Endodermal cell (in vitro differentiated cells): ENCODE measurements at places on chromosomes 6 and 20. TPM values are rescaled to one million over a fixed set of nuclear protein-coding genes. Genes with fewer than 3 reads are reported as not detected.

DNA sequence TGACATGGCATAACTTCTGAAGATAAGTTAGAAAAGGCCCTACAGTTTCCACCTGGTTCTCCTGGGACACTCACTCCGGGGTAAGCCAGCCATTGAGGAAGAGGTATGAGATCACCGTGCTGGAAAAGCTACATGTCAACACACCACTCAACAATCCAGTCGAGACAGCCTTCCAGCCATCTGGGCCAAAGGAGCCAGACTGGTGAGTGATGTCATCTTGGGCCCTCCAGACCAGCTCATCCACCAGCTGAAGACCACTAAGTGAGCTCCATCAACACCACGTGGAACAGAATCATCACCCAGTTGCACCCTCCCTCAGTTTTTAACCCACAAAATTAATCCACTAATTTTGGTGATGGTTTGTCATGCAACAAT lies 32.3 kb upstream of the RSPO4 start:
- DNase-seq: no peak

DNA sequence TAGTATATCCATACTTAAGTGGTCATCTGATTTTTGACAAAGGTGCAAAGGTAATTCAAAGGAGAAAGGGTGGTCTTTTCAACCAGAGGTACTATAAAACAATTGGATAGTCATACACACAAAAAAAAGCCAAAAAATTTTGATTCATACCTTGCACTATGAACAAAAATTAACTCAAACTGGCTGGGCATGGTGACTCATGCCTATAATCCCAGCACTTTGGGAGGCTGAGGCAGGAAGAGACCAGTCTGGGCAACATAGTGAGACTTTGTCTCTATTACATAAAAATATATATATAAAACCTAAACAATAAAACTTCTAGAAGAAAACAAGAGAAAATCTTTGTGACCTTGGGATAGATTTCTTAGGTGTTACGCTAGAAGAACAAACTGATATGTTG lies 43.8 kb upstream of the ADIG start:
- DNase-seq: no peak

- DNase-seq: peak; percentile 75
Observed at GRCh38 chr6:146857980-146858347, 259.2 kb downstream of the ADGB start.

GRCh38 chr6:137489046-137490005 lies 4.9 kb downstream of the OLIG3 start:
- peak; percentile 84 for DNase-seq

- DNase-seq: no peak
Observed at GRCh38 chr6:20708367-20709124, 174.3 kb downstream of the CDKAL1 start.

GRCh38 chr6:105803442-105803841 lies 282.7 kb upstream of the PRDM1 start:
- no peak for DNase-seq

GRCh38 chr6:135833771-135834170 lies 17.7 kb upstream of the PDE7B start:
- DNase-seq: no peak

- no peak for DNase-seq
Observed at GRCh38 chr6:162181741-162182401, 545.7 kb downstream of the PRKN start.

DNA sequence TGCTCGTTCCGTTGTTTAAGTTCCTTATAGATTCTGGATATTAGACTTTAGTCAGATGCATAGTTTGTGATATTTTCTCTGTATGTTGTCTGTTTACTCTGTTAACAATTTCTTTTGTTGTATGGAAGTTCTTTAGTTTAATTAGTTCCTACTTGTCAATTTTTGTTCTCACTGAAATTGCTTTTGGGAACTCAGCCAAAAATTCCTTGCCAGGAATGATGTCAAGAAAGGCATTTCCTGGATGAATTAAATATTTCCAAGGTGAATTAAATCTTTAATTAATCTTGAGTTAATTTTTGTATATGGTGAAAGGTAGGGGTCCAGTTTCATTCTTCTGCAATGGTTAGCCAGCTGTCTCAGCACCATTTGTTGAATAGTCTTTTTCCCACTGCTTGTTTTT lies 406.2 kb upstream of the NOX3 start:
- DNase-seq: no peak

DNA sequence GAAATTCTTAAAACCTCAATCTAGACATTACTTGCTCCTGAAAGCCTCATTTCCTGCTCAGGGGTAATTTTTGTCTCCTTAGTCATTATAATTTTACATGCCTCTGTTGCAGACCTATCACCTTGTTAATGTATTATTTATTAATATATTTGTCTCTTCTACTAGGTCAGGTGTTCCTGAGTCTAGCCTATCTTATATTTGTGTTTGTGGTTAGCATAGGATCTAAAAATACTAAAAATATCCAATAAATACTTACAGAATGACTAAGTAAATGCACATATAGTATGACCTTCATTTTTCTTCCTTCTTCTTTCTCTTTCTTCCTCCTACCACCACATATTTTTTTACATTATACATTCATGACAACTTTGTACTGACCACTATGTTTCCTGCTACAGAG lies 268.9 kb upstream of the HS3ST5 start:
- DNase-seq: no peak

DNA sequence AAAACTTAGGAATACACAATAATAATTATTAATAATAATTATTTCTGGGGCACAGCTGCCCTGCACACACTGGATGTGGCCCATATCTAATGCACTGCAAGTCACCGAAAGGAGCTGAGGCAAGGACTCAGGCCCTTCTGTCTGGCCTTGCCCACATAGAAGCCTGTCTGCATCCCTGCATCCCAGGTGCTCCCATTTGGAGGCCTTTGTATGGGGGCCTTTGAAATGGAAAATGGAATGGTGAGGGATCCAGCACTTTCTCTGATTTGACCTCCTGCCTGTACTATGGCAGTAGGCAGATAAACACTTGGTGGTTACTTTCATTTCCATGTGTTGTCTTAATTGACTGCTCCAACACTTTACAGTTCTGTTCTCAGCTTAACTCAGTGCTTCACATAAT lies 75.7 kb upstream of the PTCHD4 start:
- no peak for DNase-seq

DNA sequence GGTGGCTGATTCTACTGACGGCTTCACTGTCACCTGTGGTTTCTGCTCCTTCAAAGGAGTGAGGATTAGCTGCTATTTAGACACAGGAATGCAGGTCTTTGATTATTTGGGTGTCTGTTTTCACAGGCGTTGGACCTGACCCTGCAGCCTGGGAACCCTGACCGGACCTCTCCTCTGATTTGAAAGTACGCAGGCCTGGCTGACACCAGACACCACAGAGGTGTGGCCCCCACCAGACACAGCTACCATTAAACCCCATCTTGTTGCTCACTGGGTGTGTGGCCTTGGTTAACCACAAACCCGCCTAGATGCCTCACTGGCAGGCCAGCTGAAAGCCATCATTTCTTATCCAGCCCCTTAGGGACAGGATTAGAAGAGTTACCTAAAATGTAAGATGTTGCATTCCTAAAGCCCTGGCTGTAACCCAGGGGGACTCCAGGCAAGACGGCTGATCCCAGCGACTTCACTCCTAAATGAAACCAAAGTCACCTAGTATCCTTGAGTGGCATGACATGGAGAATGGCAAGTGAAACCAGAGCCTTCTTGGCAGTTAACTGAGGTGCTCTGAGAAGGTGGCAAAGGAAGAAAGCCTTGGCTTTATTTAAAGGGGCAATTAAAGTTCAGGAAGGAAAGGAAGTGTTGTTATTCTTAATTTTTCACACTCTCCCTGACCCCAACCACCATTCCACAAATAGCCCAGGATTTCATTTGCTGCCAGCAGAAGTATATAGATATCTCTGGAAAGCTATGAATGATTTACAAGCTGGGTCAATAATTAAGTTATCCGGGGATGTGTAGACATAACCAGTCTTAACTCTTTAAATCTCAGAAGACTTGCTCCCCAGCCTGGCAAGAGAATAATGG lies 169.9 kb downstream of the QRSL1 start:
- peak; percentile 59 for DNase-seq

GRCh38 chr6:166584155-166584554 lies 2.3 kb downstream of the RAMACL start:
- peak; percentile 24 for DNase-seq

DNA sequence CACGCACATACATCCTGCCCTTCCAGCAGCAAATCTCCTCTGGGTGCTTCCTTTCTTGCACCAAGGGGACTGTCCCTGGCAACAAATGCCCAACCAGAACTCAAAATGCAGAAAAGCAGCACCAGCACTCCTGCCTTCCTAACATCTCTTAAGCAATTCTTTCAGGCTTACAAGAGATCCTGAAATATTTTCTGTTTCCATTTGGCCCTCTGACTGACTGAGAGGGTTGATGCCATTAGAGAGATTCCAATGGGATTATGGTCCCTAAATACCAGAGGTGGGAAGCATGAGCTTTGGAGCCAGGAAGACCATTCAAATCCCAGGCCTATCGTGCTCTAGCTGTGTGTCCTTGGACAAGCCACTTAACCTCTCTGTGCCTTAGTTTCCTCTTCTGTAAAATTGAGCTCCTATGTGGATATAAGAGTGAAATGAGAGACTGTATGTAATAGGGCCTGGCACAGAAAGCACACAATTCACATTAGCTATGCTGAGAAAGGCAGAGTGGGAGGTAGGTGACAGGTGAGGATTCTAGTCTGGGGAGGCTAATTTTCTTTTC lies 56.8 kb downstream of the PRDM1 start:
- no peak for DNase-seq

MYCT1 gene
- total RNA-seq: 7.9 to 9.9 TPM (median 8.8 TPM) in 3 replicates

F13A1 gene
- total RNA-seq: 0.61 to 1.1 TPM (median 0.84 TPM) in 3 replicates

COL21A1 gene
- 0.46 to 1.7 TPM (median 0.71 TPM) in 3 replicates for total RNA-seq

RAET1L gene
- total RNA-seq: not detected in 2 replicates

LY6G6C gene
- 0.38 to 0.42 TPM in 2 of 3 replicates, not detected in the other for total RNA-seq

TMEM14C gene
- 118 to 142 TPM (median 129 TPM) in 3 replicates for total RNA-seq

C20orf96 gene
- 29.2 to 31.1 TPM (median 29.4 TPM) in 3 replicates for total RNA-seq
